Right cardiac atrium (tissue), 5 donors: ENCODE measurements at places on chromosomes 11 and 22. TPM values are rescaled to one million over a fixed set of nuclear protein-coding genes. Genes with fewer than 3 reads are reported as not detected.

OPCML gene
- 0.14 TPM for polyA plus RNA-seq

HTR3A gene
- polyA plus RNA-seq: 0.09 TPM

OR5D18 gene
- polyA plus RNA-seq: not detected

MUC2 gene
- polyA plus RNA-seq: 0.02 TPM
